ENCODE measurements at places on chromosomes 3 and 15. TPM values are rescaled to one million over a fixed set of nuclear protein-coding genes. Genes with fewer than 3 reads are reported as not detected.
A peak's percentile ranks its signal among the peaks of the same experiment; 100 is the strongest.

DNA sequence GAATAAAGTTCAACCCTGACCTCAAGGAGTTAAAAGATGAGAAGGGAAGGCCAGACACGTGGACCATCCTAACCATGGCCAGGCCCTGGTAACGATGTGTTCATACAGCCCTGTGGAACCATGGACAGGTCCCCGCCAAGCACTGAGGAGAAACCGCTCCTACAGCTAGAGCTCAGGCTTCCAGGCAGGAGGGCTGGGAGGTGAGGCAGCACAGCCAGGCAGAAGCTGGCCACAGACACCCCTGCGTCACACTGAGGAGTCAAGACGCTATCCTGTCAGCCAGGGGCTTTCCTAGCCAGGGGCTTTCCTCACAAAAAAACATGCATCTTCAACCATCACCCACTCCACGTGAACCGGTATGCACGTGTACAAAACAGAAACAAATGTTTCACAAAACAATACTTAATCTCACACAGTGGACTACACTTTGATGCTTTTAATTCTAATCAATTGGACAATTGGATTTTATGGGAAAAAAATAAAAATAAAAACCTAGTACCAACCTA lies 73.2 kb downstream of the TBC1D2B start:
- peaks cover 7% of the 10 kb centered on the region for H3K36me3 ChIP-seq
- H3K27ac ChIP-seq = no peak overlapping the region
- peaks cover 16% of the 10 kb centered on the region for H3K4me1 ChIP-seq
- no peaks in the 10 kb centered on the region for H3K27me3 ChIP-seq
- DNase-seq = no peak

RASL12 gene
- 6.5 TPM for total RNA-seq

DNA sequence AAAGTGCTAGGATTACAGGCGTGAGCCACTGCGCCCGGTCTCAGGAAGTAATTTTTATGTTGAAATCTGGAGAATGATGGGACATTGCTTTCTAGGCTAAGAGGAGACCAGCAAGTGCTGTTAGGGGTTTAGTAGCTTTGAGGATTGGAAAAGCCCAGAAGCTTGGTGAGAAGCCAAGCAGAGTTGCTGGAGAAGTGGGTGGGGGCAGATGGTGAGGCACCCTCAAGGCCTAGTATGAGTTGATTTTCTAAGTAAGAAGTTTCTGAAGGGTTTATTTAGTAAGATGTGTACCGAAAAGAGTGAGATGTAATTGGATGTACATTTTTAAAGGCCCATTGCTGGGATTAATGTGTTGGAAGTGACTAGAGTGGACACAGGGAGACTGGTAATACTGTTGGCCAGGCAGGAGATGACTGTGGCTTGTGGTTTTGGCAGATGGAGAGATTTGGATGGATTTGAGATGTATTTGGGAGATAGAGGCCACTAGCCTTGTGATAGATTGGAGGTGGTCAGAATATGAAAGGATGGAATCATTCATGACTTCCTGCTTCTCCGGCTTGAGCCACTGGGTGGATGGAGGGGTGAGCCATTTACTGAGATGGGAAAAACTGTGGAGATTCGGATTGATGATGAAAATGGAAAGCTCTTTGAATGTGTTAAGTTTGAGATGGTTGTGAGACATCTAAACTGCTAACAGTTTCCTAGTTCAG lies 2.3 kb downstream of the LRRC28 start:
- no peaks in the 10 kb centered on the region for H3K36me3 ChIP-seq
- H3K4me1 ChIP-seq = peaks cover 21% of the 10 kb centered on the region
- DNase-seq = no peak
- no peak overlapping the region for H3K27ac ChIP-seq
- H3K27me3 ChIP-seq = no peaks in the 10 kb centered on the region
- no peak overlapping the region for H3K4me3 ChIP-seq

GRCh38 chr15:67189326-67190051 lies 65.0 kb downstream of the AAGAB start:
- peaks cover 41% of the 10 kb centered on the region for H3K36me3 ChIP-seq
- DNase-seq = no peak
- H3K4me1 ChIP-seq = peaks cover 3% of the 10 kb centered on the region
- H3K27me3 ChIP-seq = no peaks in the 10 kb centered on the region
- no peak overlapping the region for H3K27ac ChIP-seq
- H3K4me3 ChIP-seq = no peak overlapping the region

- peak within 1 kb of the TSS; percentile 62 for H3K4me3 ChIP-seq
- no peaks in the 10 kb centered on the region for H3K36me3 ChIP-seq
- DNase-seq = peak; percentile 62
Observed at GRCh38 chr3:196639483-196640296, at the start of gene NRROS. NRROS (plus strand) TSS chr3:196639694; CDS start chr3:196654540, 14,846 bp downstream.

- no peak overlapping the region for H3K4me3 ChIP-seq
- no peaks in the 10 kb centered on the region for H3K27me3 ChIP-seq
- DNase-seq = no peak
- H3K27ac ChIP-seq = no peak overlapping the region
- peaks cover under 1% of the 10 kb centered on the region for H3K4me1 ChIP-seq
Observed at GRCh38 chr3:142613491-142613890, 17.3 kb downstream of the PLS1 start.

DNA sequence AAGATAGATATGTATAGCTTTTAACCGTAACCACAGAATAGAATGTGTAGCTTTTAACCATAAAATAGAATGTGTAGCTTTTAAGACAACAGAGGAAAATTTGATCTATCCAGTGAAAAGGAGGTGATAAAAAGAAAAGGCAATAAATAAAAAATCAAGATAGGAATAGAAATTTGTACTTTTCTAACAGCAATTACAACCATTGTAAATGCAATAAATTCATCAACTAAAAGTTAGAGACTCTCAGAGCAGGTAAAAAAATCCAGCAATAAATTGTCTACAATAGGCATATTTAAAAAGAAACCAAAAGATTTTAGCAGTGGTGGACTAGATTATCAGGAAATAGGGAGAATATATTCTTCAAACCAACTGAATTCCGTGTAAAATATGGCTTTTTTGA lies 63.8 kb upstream of the ABHD2 start:
- H3K36me3 ChIP-seq = peaks cover 3% of the 10 kb centered on the region
- no peak overlapping the region for H3K4me3 ChIP-seq
- no peaks in the 10 kb centered on the region for H3K27me3 ChIP-seq
- no peak for DNase-seq
- H3K4me1 ChIP-seq = peaks cover 5% of the 10 kb centered on the region
